AG04450 (cell line): ENCODE measurements at places on chromosomes 7 and 10. TPM values are rescaled to one million over a fixed set of nuclear protein-coding genes. Genes with fewer than 3 reads are reported as not detected.

- no peak for DNase-seq
Observed at GRCh38 chr10:122510326-122510725, 49.0 kb downstream of the HTRA1 start.

GRCh38 chr10:56867236-56867635 is 506.2 kb upstream of the ZWINT start:
- no peak for DNase-seq

- DNase-seq, result no peak
Observed at GRCh38 chr7:140889645-140890044, 35.1 kb downstream of the BRAF start.

DNA sequence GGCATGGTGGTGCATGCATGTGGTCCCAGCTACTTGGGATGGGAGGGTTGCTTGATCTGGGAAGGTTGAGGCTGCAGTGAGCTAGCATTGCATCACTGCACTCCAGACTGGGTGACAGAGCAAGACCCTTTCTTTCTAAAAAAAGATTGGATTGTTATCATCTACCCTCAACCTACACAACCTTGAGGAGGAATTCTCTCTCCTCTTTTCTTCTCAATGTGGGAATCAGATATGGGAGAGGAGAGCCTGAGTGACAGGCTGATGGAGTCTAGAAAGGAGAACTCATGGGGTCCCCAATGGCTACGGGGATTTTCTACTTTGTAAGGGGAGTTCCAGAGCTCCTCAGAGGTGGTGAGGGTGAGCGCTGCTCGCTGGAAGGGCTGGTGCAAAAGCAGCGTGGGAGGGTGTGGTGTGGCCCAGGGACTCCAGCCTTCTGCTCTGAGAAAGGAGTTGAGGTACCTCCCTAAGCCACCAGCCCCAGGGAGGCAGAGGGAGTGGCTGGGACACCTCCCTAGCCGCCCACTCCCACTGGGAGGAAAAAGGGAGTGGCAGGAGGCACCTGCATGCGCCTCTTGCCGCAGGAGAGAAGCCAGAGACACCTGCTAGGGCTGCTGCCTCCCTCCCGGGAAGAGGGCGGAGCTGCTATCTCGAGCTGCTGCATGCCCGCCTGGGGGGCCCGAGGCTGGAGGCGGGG is 48.4 kb downstream of the GATA3 start:
- DNase-seq, result no peak

Gene MRPS24
- 134 and 184 TPM in 2 replicates for polyA plus RNA-seq

DNA sequence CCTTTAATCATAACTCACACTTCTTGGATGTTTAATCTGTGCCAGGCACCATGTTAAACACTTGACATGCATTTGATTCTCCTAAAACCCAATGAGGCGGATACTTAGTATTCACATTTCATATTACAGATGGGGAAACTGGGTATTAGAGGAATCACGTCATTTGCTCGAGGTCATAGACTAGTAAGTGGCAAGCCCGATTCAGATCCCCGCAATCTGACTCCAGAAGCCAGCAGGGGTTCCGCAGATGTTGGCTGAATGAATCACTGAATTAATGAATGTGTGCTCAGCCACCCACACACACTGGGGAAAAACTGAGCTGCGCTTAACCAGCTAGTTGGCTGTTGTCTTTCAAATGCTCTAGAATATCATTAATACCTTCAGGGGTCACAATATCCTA is 22.5 kb upstream of the ENO4 start:
- DNase-seq, result no peak

- DNase-seq, result no peak
Observed at GRCh38 chr10:104648421-104648820, 7.3 kb downstream of the SORCS3 start.

- no peak for DNase-seq
Observed at GRCh38 chr10:80324086-80324485, 32.5 kb downstream of the DYDC1 start.

DNA sequence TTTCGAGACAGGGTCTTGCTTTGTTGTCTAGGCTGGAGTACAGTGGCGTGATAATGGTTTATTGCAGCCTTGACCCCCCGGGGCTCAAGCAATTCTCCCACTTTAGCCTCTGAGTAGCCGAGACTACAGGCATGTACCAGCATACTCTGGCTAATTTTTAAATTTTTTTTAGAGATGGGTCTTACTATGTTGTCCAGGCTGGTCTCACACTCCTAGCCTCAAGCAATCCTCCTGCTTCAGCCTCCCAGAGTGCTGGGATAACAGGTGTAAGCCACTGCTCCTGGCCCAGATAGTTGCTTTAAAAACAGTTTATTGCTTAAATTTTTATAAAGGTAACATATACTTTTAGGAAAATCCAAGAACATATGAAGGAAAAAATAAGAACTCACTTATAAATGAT is 26.3 kb downstream of the NEURL1 start:
- no peak for DNase-seq

- DNase-seq, result no peak
Observed at GRCh38 chr7:909358-910329, 33.3 kb downstream of the GET4 start.

- DNase-seq, result no peak
Observed at GRCh38 chr10:58641708-58642107, 129.0 kb downstream of the BICC1 start.

Gene TMEM196
- polyA plus RNA-seq, result not detected in 2 replicates

Gene KBTBD2
- 21.9 and 26.1 TPM in 2 replicates for polyA plus RNA-seq

- no peak for DNase-seq
Observed at GRCh38 chr10:37489658-37490003, 364.2 kb downstream of the ANKRD30A start.

Gene PVRIG
- 0.42 TPM in 1 of 2 replicates, not detected in the other for polyA plus RNA-seq

DNA sequence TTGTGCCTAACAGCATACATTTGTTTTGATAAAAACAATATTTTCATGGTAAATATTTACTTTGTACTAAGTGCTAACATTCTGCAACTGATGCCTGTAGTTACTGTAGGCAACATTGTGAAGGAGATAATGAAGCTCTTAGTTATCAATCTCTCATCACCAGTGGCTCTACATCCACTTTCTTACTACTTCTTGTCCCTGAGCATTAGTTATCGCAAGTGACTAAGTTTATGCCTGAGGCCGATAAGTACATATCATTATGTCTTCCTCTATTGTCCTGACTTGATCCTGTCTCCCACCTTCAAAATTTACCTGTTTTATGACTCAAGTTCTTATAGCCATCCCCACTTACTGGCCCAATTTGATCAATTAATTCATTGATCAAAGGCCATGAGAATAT is 63.6 kb downstream of the MACC1 start:
- no peak for DNase-seq

DNA sequence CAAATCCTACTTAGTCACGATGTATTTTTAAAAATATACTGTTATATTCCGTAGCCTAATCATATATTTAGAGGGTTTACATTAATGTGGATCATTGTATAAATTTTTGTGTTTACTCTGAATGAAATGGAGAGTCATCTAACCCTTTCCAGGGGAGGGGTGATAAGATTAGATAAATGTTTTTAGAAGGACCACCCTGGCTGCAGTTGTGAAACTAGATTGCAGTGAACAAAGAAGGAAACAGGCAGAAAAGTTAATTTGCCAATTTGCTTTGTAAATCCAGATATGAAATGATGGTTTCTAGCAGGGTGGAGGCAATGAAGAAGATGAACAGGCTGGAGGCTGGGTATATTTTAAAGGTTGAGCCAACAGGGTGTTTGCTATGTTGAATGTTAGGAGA is 477.7 kb upstream of the ZMIZ1 start:
- DNase-seq, result no peak

Gene TAS2R41
- not detected in 2 replicates for polyA plus RNA-seq

DNA sequence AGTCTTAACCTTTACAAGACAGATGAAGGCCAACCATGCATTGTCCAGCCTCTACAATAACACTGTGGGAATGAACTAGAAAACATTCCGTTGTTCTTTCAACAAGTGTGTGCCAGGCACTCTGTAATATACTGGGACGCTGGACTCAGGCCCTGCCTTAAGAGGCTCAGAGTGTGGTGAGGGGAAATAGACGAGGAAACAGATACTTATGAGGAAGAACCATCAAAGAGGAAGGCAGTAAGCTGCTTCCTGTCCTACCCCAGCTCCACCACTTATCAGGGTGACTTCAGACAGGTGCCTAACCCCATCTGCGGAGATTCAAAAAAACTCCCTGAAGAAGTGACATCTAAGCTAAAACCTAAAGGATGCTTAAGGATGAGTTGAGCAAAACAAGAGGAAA is 8.9 kb upstream of the TRIM8 start:
- no peak for DNase-seq

- no peak for DNase-seq
Observed at GRCh38 chr10:104580321-104580720, 60.8 kb upstream of the SORCS3 start.

DNA sequence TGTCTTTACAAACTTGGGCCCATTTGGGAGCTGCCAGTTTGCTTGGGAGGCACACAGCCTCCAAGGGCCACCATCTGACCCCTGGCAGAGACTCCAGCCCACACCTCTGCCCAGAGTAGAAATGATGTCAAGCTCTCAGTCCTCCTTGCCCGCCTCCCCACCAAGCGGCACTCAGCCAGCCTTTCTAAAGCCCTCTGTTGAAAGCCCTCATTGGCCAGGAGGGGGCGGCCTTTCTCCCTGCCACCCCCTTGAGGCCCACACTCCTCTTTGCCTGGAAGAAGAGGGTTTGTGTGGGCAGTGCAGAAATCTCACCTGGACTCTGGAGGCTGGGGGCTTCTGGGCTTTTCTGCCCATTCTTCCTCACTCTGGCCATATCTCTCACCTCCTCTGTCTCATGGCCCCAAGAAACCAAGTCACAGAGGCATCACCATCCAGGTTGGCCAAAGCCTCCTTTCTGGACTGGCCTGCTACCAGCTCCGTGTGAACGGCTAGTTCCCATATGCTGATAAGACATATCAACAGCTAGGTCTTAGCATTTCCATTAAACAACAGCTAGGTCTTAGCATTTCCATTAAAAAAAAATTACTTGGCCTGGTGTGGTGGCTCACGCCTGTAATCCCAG is 36.1 kb downstream of the UBTD1 start:
- DNase-seq, result no peak

Gene KCNMA1
- 58.8 and 60.0 TPM in 2 replicates for polyA plus RNA-seq

- DNase-seq, result no peak
Observed at GRCh38 chr7:69438584-69439412, 159.5 kb upstream of the AUTS2 start.

Gene ANKRD2
- 0.05 and 0.06 TPM in 2 replicates for polyA plus RNA-seq
